Head of caudate nucleus (tissue), 42 donors: ENCODE measurements at places on chromosomes 12 and 14.
A peak's percentile ranks its signal among the peaks of the same experiment; 100 is the strongest.

- DNase-seq: no peak
Measured at GRCh38 chr12:109881752-109882151, 1.4 kb upstream of the GLTP start.

- peak; percentile 64 for DNase-seq
Measured at GRCh38 chr12:52380271-52380694, 5.2 kb downstream of the KRT84 start.

DNA sequence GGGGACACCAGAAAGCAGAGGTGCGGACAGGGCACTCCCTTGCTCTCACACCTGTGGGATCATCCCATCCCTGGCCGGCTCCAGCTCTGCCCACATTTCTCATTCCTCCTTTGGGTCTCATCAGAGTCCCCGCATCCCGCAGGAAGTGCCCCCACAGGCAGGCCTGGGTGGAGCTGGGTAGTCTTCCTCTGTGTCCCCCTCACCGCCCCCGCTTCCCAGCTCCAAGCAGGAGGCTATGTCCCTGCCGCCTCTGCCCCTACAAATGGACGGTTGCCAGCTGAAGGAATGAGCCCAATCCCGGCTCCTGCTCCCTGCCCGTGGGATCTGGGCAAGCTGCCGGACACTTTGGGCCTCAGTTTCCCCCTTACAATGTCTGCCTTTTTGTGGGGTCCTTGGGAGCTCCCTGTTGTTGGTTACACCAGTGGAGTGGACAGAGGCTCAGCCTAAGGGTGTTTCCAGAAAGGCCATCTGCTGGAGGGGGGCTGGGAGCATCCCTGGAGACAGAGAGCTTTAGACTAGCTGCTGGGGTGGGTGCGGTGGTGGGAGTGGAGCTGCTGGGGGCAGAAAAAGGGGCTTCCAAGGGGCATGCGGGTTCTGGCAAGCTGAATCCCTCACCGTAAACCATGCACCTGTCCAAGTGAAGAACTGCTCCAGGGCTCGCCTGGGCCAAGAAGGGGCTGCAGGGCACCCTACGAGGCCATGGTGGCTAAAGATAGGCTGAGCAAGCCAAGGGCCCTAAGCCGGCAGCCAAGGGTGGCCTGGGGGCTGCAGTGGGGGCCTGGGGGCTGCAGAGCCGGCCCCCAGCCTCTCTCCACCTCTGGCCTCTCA lies 7.9 kb upstream of the GPR132 start:
- no peak for DNase-seq

GRCh38 chr12:89597770-89598169 lies 71.9 kb upstream of the POC1B start:
- DNase-seq: no peak

DNA sequence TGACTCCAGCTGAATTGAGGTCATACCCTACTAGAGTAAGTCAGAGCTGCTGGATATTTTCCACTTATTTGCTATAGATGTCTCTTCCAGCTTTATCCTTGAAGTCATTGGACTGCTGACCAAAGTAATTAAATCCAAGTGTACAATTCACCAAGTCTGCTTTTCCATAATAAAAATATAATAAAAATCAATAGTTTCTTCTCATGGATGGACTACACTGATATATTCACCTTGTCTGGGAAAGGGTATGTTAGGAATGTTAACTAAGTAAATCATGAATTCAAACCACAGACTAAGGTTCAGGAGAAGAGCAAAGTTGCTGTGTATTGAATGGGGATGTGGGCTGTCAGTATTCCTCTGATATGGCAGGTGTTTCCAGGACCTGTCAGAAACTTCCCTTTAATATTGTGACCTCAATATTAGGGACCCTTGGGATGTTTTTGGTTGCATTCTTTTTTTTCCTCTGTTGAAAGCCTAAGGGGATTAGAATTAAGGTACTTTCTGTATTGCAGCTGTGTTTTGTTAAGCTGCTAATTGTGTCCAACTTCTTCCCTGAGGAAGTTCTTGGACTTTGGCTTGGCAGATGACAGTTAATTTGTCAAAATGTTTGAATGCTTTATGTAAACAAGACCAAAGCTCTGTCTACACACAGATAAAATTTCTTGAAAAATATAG lies 284.0 kb downstream of the ATP23 start:
- DNase-seq: no peak

GRCh38 chr14:99589651-99590530 lies 14.1 kb downstream of the CCDC85C start:
- no peak for DNase-seq
